ENCODE measurements at places on chromosomes 2 and 18. TPM values are rescaled to one million over a fixed set of nuclear protein-coding genes. Genes with fewer than 3 reads are reported as not detected.

DNA sequence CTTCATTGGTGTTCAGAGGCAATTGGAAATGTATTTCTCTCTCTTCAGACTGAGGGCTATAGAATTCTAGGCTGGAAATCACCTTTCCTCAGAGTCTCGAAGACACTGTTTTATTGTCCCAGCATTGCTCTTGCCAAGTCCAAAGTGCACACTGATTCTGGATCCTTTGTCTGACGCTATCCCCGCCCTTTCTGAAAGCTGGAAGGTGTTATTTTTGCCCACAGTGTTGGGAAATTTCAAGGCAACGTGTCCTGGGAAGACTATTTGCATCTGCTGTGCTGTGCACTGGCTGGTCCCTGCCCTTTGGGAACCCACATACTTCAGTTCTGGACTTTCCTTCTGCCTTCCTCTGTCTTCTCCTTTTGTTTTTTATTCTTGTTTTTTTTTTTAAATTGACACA, 190.8 kb downstream of the SH3BP4 start:
- no peak for DNase-seq
- no peaks in the 10 kb centered on the region for H3K27me3 ChIP-seq
- no peak overlapping the region for H3K4me3 ChIP-seq
- H3K4me1 ChIP-seq: no peaks in the 10 kb centered on the region
- H3K27ac ChIP-seq: no peak overlapping the region
- no peaks in the 10 kb centered on the region for H3K36me3 ChIP-seq

GRCh38 chr18:23166891-23167541, 31.7 kb downstream of the CABLES1 start:
- no peaks in the 10 kb centered on the region for H3K36me3 ChIP-seq
- DNase-seq: no peak
- H3K4me3 ChIP-seq: no peak overlapping the region
- no peaks in the 10 kb centered on the region for H3K4me1 ChIP-seq
- no peak overlapping the region for H3K27ac ChIP-seq

GRCh38 chr18:63157293-63158011, 162.1 kb downstream of the BCL2 start:
- no peak overlapping the region for H3K27ac ChIP-seq
- no peaks in the 10 kb centered on the region for H3K36me3 ChIP-seq
- H3K4me3 ChIP-seq: no peak overlapping the region
- peaks cover 13% of the 10 kb centered on the region for H3K4me1 ChIP-seq

Gene LYPD1
- 5.0 TPM for polyA plus RNA-seq

- H3K27me3 ChIP-seq: no peaks in the 10 kb centered on the region
- no peaks in the 10 kb centered on the region for H3K36me3 ChIP-seq
- no peak overlapping the region for H3K27ac ChIP-seq
- H3K4me3 ChIP-seq: no peak overlapping the region
- H3K4me1 ChIP-seq: no peaks in the 10 kb centered on the region
Measured at GRCh38 chr2:58146707-58147106, 94.4 kb downstream of the FANCL start.

Gene MAP3K19
- polyA plus RNA-seq: not detected

Gene ICA1L
- 3.5 TPM for polyA plus RNA-seq

All from pancreas (tissue), 10 donors.